ENCODE measurements at places on chromosomes 3 and 15. TPM values are rescaled to one million over a fixed set of nuclear protein-coding genes. Genes with fewer than 3 reads are reported as not detected.

The CAPN3 gene
- 0.75 TPM for total RNA-seq

The NDUFB5 gene
- total RNA-seq: 74.1 TPM

DNA sequence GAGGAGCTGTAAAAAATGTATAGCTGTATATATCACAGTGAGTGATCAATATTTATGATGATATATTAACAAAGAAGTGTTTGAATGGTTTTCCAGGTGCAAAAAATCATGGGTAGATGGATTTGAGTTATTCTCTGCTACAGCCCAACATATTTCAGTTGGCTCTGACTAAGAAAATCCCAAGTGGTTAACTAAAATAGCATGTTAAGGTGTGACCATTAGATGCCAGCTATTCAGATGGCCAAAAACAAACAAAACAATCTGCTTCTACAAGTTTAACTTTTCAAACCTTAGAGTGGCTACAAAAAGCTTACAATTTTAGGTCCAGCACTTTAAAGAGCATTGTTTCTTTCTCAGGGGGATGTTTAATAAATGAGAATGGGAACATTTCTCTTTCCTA is 67.5 kb downstream of the SEMA6D start:
- no peaks in the 10 kb centered on the region for H3K27me3 ChIP-seq
- H3K4me1 ChIP-seq: no peaks in the 10 kb centered on the region
- no peaks in the 10 kb centered on the region for H3K36me3 ChIP-seq
- no peak overlapping the region for H3K4me3 ChIP-seq

GRCh38 chr3:172148241-172148640 is 108.9 kb downstream of the FNDC3B start:
- H3K27me3 ChIP-seq: no peaks in the 10 kb centered on the region
- no peak for DNase-seq
- no peak overlapping the region for H3K4me3 ChIP-seq
- no peaks in the 10 kb centered on the region for H3K36me3 ChIP-seq

DNA sequence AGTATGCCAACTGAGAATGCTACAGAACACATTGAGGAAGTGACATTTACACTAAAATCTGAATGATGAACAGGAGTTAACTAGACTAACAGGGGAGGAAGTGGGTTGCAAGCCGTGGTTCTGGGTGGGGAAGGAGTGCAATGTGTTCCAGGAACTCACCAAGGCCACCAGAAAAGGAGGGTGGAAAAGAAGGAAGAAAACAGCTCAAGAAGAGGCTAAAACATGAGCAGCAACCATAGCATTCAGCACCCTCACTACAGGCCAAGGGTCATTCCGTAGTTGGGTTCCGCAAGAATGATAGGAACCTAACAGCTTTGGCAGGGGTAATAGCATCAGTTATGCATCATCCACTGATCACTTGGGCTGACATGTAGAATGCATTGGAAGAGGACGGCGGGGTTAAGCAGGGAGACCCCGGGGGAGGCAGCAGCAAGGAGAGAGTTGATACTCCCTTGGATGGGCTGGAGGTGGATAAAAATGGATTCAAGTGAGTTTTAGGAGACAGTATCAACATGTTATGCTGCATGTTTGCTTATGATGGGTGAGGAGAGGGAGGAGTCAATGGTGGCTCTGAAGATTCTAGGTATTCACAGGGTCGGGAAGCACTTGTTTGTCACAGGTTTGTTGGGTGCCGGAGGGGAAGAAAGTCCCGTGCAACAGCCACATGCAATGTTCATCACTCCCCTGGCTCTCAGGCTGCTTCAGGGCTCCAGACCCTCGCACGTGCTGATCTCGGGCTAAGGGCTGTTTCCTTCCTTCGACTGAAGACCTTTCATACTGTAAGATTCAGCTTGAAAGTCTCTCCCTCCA is 53.2 kb downstream of the LIPC start:
- H3K36me3 ChIP-seq: no peaks in the 10 kb centered on the region
- H3K4me3 ChIP-seq: no peak overlapping the region
- H3K4me1 ChIP-seq: no peaks in the 10 kb centered on the region
- H3K27ac ChIP-seq: no peak overlapping the region
- no peaks in the 10 kb centered on the region for H3K27me3 ChIP-seq

DNA sequence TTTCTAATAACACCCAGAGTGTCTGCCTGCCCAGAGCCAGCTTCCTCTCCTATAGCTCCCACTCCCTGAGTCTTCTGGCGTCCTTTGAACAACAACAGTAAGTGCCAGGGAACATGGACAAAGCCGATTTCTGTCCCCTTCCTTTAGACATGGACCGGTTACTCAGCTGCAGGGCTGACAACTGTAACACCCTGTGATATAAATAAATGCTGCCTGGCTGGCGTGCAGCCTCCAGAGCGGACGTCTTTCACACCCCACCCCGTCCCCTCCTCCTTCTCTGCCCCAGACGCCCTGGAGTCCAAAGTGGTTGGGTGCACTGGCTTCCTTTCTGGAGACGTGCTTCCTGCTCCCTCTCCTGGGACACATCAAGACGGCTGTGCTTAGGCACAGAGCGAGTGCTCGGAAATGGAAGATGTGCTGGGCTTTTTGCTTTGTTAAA is 281.9 kb upstream of the LRRFIP2 start:
- H3K27me3 ChIP-seq: peaks cover 24% of the 10 kb centered on the region
- no peak overlapping the region for H3K27ac ChIP-seq
- no peaks in the 10 kb centered on the region for H3K36me3 ChIP-seq
- H3K4me3 ChIP-seq: no peak overlapping the region
- DNase-seq: no peak

The HTR3E gene
- total RNA-seq: not detected

DNA sequence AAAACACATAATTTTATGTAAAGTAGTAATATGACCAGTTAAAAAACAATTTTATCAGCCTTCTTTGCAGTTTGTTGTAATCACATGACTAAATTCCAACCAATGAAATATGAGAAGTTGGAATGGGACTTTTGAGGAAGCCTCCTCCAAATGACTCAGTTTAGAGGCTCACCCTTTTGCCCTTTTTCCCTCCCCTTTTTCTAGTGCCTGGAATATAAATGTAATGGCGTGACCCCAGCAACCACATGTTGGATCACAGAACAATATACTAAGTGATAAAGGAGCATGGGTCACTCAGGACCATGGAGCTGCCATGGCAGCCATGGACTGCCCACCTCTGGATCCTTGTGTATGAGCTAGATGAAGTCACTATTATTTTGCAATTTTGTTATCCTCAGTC is 48.8 kb upstream of the HEG1 start:
- no peak overlapping the region for H3K4me3 ChIP-seq
- H3K27ac ChIP-seq: no peak overlapping the region
- H3K4me1 ChIP-seq: no peaks in the 10 kb centered on the region
- H3K36me3 ChIP-seq: no peaks in the 10 kb centered on the region
- H3K27me3 ChIP-seq: no peaks in the 10 kb centered on the region
- DNase-seq: no peak
